Activated naive CD4-positive, alpha-beta T cell treated with Interleukin-2 at 50 U/mL for 16 hours (primary cell): ENCODE measurements at places on chromosomes 1 and 21.
A peak's percentile ranks its signal among the peaks of the same experiment; 100 is the strongest.

- no peak for DNase-seq
These were observed 69.2 kb downstream of the SH3GLB1 start for GRCh38 chr1:86773341-86774288.

- no peak for DNase-seq
These were observed 42.2 kb downstream of the AIDA start for GRCh38 chr1:222670110-222670509.

DNA sequence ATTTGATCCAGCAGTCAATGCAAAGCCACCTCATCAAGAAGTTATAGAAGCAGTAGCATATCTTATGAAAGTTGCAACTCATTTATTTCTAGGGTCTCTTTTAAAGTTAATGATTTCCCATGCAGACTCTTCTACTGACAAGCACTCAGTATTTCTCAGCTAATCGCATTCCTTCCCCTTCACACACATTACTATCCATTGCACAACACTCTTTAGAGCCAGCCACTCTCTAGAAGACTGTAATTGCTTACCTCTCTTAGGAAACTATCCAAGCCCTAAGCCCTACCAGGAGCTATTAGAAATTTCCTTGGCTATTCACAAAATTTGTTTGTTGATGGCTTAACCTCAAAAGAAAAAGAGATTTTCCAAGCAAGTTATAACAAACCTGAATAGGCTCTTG lies 106.0 kb downstream of the ADAMTS1 start:
- DNase-seq: no peak

GRCh38 chr1:201053155-201053860 lies 29.8 kb upstream of the KIF21B start:
- DNase-seq: no peak

DNA sequence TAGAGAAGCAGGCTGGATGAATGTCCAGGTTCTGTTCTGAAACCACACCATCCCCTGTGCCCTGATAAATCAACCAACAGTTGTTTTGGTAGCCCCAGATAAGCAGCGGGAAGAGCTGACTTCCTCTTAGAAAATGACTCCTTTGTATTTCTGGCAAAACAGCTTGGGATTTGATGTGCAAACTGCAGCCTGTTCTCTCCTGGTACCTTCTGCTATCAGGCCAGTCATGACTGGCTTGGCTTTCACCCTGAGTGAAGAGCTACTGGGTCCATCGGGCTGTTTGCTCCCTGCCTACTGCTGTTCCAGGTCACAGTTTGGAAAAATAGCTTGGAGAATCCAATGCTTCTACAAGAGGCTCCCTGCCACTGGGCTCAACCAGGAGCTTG lies 116.8 kb downstream of the DTL start:
- no peak for DNase-seq

- no peak for DNase-seq
These were observed 41.5 kb downstream of the DTL start for GRCh38 chr1:212077028-212077427.

DNA sequence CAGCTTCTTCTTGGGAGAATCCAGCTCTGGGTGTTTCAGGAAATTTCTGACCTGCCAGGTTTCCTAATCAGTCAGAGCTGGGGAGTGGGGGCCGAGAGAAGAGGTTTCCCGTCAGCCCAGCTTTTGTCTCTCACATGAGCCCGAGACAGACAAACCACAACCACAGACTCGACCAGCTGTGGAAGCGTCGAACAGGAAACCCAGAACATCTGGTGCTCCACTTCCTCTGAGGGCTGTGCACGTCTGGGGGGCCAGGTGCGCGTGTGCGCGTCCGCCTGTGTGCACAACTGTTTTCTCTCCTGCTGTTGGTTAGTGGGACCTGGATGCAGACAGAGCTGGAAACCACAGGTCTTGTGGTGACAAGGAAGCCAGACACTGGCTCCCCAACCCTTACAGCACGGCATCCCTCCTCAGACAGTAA lies 113.0 kb upstream of the SLC25A33 start:
- peak; percentile 66 for DNase-seq

- no peak for DNase-seq
These were observed 10.0 kb upstream of the RPE65 start for GRCh38 chr1:68459796-68460195.

DNA sequence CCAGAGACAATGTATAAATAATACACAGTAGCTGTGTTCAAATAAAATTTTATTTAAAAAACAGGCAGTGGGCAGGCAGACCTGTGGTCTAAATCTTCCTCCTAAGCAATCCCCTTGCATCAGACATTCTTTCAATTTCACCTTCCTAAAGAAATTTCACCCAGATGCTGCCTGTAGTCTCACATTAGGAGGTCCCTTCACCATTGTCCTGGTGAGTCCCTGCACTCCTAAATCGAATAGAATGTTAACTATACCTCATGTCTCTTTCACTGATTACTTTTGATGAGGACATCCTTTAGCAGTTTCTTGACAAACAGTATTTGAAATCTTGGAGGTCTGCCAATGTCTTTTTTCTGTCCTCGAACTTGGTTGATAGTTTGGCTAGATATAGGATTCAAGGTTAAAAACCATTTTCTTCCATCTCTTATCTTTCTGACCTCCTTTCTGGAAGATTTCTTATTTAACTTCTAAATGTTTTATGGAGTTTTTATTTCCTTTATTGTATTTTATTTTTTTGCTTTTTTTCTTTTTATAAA lies 77.5 kb downstream of the LPGAT1 start:
- DNase-seq: no peak

- DNase-seq: no peak
These were observed 98.6 kb upstream of the PAPPA2 start for GRCh38 chr1:176364236-176364905.

DNA sequence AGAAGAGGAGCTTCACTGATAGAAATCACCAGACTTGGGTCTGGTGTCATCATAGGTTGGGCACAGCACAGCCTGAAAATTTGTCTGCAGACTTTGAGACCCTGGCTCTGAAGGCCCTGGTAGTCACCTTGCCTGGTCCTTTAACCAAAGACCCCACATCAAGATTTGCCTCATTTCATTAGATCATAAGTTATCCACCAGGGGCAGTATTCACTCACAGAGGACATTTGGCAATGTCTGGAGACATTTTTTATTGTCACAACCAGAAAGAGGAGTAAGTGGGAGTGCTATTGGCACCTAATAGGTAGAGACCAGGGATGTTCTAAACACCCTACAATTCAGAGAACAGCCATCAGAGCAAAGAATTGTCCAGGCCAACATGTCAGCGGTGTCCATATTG lies 22.1 kb upstream of the PAX7 start:
- DNase-seq: no peak

DNA sequence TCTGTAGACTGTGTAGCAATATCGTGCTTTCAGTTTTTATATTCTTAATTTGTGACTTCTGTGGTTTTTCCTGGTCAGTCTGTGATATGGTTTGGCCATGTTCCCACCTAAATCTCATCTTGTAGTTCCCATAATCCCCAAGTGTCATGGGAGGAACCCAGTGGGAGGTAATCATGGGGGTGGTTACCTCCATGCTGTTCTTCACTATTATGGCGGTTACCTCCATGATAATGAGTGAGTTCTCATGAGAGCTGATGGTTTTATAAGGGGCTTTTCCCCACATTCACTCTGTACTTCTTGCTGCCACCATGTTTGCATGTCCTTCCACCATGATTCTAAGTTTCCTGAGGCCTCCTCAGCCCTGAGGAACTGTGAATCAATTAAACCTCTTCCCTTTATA lies 169.8 kb downstream of the LEPR start:
- DNase-seq: no peak

DNA sequence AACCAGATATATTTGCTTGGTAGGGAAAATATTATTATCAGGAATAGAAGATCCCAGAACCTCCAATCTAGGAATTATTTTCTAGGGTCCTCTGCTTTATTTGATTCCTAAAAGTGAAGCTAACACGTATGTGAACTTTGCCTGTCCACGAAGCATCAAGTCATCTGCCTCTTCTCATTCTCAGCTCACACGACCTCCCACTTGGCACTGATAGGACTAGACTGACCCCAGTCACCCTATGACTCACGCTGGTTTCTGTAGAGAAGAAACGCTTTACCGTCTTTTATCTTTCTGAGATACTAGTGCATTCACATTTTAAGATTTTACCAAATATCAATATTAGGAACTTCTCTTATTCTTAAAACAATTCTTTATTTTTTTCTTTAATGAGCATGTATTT lies 2.0 kb upstream of the KRTAP19-7 start:
- DNase-seq: no peak

DNA sequence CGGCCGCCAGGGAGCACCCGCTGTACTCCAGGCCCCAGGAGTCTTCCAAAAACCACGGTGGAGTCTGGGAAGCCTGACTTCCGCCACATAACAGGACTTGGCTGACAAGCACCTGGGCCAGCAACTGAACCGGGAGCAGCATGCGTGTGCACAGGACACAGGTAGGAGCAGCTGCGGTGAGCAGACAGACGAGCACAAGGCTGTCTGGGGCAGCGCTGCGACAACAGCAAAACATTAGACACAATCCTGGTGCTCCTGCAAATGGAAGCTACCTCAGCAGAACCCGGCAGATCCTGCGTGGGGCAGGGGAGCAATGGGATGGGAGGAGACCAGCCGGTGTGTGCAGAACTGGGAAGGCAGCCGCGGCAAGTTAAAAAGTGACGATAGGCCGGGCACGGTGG lies 80.4 kb downstream of the NPHP4 start:
- DNase-seq: no peak

DNA sequence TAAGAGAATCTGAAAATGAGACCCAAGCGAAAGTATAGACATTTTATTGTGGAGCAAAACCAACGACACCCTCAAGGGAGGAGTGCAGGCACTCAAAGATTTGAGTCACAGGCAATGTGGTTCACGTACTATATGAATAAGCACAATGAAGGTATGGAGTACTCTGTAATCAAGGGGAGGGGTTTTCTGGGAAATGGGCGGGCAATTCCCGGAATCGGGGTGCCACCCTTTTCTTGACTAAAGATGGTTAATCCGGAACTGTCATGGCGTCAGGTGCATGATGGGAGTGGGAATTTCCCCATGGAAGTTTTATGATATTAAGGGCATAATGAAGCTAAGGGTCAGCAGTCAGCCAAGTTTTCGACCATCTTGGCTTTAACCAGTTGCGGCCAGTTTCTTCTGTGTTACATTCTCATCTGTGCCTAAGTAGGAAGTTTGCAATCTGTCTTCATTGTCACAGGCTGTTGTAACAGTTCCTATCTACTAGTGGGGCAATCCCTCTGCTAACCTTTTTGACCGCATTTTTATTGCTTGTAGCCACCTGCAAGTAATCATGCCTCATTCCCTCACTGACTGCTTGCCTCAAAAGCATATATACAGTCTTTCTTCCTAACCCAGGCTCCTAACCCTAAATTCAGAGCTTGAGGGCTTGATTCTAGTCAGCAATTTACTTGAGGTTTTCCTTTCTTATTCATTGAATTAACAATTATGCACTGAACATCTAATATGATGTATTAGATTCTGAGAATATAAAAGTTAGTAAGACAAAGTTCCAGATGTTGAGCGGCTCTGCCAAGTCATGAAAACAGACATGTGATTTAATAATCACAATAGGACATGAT lies 775 bp upstream of the AIM2 start:
- DNase-seq: peak; percentile 99

DNA sequence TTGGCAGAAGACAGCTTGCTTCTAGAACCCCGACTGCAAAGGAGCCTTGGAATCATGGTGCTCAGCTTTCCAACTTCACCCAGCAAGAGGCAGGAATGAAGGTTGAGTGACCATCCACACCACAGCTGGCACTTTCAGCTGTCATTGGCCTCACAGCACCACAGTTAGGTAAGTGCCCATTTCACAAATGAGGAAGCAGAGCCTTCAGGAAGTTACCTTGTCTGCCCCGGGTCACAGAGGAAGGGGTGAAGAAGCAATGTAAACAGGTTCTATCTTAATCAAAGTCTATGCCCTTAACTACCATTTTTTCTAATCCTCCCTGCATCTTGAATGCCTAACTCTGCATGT lies 156.0 kb downstream of the GLUL start:
- DNase-seq: no peak

DNA sequence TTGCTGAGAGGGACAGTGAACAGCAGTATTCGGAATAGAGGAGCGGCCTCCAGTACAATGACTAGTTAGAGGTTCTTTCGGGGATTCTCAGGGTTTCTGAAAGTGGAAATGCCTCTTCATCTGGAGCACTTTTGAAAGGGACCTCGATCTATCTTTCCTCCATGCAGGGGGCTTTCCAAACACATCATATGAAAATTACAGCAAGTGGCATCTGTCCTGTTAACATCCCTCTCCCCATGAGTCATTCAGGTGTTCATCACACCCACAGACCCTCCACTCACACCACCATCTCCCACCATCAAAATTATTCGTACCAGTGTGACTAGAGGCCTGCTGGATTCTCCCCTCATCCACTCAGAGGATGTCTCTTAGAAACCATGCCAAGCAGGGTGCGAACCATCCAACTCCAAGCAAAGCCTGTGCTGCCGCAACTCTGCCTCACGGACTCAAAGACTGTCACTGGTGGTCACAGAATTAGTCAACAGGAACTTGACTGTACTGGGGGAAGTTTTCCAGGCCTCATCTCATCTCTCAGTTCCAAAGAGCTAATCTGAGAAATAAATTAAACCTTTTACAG lies 211.1 kb downstream of the MRPL39 start:
- peak; percentile 80 for DNase-seq

DNA sequence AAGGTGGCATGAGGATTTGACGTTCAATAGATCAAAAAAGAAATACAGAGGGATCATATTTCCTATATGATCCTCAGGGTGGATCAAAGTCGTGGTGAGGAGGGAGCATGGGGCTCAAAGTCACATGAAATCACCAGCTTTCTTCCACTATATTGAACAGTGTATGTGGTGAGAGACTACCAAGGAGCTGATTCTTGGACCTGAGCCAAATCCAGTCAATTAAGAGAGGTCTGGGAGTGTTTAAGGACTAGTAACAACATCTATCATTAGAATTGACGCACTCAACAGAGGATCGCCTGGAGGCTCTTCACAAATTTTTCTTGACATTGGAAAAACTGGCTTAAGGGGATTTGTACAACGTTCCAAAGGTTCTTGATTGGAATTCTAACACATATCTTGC lies 267.7 kb upstream of the PROX1 start:
- DNase-seq: no peak

GRCh38 chr1:36387141-36387949 lies 1.6 kb upstream of the STK40 start:
- no peak for DNase-seq

- DNase-seq: no peak
These were observed 143.9 kb downstream of the PHTF1 start for GRCh38 chr1:113615425-113615824.

- DNase-seq: no peak
These were observed 2.9 kb downstream of the NASP start for GRCh38 chr1:45586769-45587168.

DNA sequence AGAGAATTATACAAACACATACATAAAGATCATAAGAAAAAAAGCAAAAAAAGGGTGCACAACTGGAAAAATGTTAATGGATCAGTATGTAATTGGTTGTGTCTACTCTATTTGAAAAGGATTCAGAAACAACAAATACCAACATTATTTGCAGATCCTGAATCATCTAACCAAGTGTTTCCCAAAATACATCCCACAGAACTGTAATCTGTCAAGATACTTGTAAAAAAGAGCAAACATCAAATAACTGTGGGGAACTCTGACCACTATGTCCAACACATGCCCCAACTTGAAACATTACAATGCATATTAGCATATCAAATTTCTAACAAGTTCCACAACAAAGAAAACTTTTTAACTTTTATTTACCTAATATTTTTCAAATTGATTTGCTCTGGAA lies 22.6 kb downstream of the ANKRD13C start:
- DNase-seq: no peak

- no peak for DNase-seq
These were observed 16.6 kb downstream of the TMCC2 start for GRCh38 chr1:205244384-205244783.

GRCh38 chr1:179968994-179969919 lies 14.6 kb downstream of the CEP350 start:
- no peak for DNase-seq

- no peak for DNase-seq
These were observed 237.7 kb upstream of the CACYBP start for GRCh38 chr1:174761901-174762585.
